Stimulated activated CD4-positive, alpha-beta T cell treated with anti-CD3 and anti-CD28 coated beads, Interleukin-1b, Interleukin-23, amount 100 ng/mL, for 24 hours (primary cell): ENCODE measurements at places on chromosomes 11 and 22.

- DNase-seq, result no peak
Observed at GRCh38 chr11:46947399-46948077, 11.0 kb downstream of the CSTPP1 start.

- DNase-seq, result no peak
Observed at GRCh38 chr11:118434553-118435289, 1.6 kb upstream of the KMT2A start.

- no peak for DNase-seq
Observed at GRCh38 chr11:79520086-79520485, 79.3 kb upstream of the TENM4 start.

- no peak for DNase-seq
Observed at GRCh38 chr11:70519117-70519516, 120.8 kb downstream of the CTTN start.

- no peak for DNase-seq
Observed at GRCh38 chr11:128195057-128195751, 392.2 kb downstream of the ETS1 start.

GRCh38 chr11:120871194-120871593 lies 152.7 kb upstream of the TBCEL start:
- no peak for DNase-seq

DNA sequence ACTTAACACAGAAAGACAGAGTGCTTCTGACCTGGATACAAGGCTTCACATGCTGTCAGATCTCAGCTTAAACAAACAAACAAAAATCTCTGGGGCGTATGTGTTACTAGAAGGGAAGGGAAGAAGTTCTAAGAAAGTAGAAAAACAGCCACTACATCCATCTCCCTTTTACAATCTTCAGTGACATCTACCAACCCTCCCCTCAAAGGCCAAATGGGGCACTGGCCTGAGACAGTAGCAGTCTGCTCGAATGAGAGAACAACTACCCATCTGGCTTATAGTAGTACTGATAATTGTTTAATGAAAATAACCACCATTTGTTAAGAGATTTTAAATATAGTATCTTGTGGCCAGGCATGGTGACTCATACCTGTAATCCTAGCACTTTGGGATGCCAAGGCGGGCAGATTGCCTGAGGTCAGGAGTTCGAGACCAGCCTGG lies 29.4 kb downstream of the CCDC83 start:
- no peak for DNase-seq

GRCh38 chr22:20155330-20156041 lies 4.6 kb upstream of the CCDC188 start:
- DNase-seq, result no peak

- DNase-seq, result peak; percentile 26
Observed at GRCh38 chr11:12893787-12894672, 115.1 kb upstream of the RASSF10 start.

DNA sequence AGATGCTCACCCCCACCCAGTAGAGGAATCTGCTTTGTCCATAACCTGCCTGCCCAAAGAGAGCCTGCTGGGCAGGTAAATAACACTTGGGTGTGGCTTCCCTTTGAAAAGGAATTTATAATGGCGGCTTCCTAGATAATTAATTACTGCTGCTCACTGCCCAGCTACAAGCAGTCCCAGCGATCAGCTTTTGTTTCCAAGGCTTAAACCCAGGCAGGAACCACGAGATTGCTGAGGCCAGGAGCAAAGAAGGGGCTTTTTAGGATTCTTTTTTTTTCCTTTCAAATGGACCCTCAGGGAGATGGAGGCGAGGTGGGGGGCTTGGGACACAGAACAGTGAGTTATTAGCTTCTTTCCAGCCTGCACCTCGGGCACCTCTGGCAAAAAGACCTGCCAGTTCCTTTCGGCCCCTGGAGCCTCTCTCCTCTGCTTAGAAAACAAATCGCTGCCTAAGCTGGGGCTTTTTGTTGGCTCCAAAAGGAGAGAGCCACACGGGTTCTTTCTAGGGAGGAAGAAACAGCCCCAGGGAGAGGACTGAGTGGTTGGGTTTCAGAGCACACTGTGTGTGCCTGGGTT lies 107.2 kb downstream of the TSPAN18 start:
- DNase-seq, result no peak

DNA sequence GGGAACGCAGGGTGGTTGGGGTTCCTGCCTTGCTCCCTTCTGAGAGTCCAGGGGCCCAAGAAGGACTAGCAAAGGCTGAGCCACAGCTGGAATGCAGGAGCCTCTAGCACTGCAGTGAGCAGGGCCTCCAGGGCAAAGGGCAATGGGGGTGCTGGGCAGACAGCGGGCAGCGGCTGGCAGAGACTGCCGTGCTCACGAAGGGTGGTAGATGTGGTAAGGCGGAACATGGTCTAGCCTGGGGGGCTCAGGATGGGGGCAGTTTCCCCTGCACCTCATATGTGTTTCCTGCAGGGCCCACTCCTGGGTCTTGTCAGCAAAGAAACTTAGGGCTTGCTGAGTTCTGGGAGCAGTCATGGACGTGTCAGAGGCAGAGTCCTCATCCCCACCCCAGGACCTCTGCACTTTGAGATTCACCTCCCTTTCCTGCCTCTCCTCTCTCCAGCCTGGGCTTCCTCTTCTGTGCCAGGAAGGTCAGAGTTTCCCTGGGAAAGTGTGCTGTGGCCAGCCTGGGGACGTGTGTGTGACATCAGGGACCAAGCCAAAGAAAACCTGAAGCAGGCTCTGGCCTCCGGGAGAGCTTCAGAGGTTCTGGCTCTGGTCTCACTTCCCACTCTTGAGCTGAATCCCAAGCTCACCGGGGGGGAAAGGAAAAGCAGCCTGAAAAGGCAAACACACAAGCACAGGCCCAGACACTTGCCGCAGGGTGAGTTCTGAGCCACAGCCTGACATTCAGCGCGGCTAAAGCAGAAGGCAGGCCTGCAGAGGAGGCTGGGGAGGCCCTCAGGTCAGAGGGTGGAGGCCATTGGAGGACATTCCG lies 4.4 kb downstream of the MOGAT2 start:
- no peak for DNase-seq

GRCh38 chr11:126924376-126925040 lies 76.1 kb downstream of the KIRREL3 start:
- no peak for DNase-seq

DNA sequence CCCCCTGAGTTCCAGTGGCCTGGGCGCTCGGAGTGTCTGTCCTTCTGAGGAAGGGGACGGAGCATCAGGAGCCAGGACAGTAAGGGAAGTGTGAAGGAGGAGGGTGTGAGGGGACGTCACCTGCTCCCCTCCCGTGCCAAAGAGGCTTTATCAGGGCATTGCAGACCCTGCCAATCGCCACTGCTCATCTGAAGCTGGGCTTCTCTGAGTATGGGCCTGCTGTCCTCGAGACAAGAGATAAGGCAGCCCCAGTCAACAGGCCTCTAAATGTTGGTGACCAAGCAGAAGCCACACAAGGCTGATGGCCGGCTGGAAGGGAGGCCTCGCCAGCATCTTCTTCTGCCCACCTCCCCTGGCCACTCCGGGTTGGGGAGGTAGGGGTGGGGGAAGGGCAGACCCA lies 29.8 kb downstream of the LIF start:
- no peak for DNase-seq

GRCh38 chr22:28440592-28441390 lies 238.8 kb downstream of the TTC28 start:
- no peak for DNase-seq

- no peak for DNase-seq
Observed at GRCh38 chr22:23357053-23357452, 176.7 kb downstream of the BCR start.

DNA sequence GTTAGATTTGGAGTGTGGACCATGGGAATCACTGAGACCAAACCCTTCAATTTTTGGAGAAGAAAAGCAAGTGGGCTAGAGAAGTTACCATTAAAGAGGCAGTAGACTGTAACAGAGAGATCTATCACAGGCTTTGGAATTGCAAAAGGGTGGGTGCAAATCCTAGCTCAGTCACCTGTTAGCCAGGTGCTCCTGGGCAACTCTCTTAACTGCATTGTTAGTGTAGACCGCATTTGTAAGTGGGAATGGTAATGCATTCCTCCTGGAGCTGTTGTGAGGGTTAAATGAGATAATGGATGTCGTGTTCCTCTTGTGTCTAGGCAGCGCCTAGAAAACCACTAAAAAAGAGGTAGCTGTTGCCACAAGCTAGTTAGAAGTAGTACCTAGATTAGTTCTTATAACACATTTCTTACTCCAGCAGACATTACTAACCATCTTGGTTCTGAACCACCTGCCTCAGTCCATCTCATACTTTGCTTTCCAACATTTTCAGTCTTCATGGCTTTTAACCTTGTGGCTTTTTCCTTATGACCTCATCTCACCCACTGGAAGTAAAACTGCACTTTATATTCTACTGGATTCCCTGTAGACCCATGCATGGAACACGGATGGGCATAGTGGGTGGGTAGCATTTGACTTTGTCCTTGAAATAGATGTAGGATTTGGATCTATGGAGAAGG lies 153.0 kb downstream of the HIPK3 start:
- DNase-seq, result no peak

GRCh38 chr11:36436589-36436988 lies 73.5 kb downstream of the TRAF6 start:
- DNase-seq, result no peak

DNA sequence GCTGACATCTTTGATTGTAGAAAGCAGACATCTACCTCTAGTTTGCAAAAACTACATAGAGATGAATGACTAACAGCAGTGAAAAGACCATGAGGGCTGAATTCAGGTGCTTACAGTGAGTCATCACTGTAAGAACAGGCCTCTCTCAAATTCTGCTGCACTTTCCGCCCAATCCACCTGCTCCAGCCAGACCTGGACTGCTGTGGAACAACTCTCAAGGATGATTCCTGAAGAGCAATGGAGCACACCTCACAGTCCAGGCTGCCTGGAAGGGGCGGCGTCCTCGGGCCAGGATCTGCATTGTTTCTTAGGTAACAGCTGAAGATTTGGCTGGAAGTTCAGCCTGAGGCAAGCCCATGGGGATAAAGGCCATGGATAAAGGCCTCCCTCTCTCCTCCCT lies 15.1 kb downstream of the APOL2 start:
- no peak for DNase-seq

- no peak for DNase-seq
Observed at GRCh38 chr11:68358416-68358815, 46.0 kb downstream of the LRP5 start.

DNA sequence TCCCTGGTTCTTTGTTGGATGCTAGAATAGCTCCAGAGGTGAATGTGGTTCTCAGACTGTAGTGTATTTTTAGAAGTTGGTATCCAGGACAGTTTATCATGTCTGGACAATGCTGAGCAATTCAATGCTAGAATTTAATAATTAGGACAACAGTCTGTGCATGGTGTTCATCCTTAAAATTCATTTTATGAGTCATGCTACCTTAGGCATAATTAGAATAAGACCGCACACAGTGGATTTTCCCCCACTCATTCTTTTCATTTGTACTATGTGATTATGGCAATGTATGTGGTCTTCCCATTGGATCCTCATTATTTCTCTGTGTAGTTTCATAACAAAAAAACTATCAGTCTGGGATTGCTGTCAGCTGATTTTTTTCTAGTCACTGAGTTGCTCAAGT lies 196.7 kb downstream of the ARHGAP42 start:
- DNase-seq, result no peak
